ENCODE measurements at places on chromosomes 16 and 17.

DNA sequence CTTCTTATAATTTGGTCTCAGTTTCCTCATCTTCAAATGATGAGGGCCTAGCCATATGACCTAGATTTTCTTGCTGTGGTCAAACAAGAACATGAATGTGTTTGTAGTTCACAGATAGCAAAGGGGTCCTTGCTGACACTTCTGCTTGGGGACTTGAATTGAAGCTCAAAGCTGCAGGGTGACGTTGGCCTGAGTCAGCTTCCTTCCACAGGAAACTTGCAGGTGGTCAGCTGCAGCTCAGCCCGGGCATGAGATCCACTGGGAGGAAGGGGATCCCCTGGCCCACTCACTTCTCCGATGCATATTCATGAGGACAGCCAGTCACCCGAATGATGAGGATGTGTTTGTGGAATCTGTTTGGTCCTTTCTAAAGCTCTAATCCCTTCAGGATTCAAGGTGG lies 42.6 kb upstream of the AXIN2 start:
- no peak for DNase-seq

- no peak for DNase-seq
These were observed 128.4 kb downstream of the GSG1L start for GRCh38 chr16:27935076-27935475.

DNA sequence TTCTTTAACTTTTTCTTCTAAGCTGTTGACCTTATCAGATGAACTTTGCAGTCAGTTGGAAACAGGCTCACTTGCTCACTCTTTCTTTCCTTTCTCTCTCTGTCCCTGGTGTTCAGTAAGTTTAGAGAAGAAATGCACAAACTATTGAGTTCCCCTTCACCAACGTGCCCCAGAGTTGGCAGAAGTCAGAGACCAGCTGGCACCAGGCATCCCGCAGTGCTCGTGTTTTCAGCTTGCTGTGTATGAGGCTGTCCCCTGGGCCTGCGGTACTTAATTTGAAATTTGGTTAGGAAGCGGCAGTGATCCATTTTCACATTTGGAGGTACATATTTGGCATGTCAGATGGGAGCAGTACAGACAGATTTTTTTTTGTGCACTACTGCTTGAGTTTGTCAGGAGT lies 258.6 kb downstream of the SNX29 start:
- DNase-seq = no peak

DNA sequence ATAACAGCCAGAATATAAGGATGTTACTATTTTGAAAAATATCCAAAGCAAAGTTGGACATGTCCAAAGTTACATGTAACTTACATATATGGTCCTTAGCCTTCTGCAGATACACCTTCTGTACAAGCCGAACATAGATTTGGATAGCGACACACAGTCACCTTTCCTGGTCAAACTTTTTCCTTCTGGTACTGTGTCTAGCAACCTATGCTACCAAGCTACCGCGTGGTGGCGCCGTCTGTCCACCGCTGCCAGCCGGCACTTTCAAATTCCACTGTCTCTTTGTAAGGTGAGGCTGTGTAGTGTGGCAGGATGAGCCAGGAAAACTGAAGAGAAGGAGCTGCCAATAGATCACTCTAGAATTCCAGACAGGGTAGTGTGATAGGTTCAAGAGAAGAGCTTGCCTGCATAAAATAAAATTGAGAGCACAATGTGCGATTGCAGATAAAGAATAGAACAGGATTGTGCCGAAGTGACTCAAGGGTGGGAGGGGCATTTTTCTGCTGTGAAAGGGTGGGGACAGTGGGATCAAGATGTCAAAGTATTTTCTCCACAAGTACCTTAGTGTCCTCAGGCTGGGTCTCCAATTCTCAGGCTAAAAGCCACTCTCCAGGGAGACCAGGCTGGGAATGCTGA lies 366.9 kb downstream of the SLC39A11 start:
- DNase-seq = peak; percentile 76

DNA sequence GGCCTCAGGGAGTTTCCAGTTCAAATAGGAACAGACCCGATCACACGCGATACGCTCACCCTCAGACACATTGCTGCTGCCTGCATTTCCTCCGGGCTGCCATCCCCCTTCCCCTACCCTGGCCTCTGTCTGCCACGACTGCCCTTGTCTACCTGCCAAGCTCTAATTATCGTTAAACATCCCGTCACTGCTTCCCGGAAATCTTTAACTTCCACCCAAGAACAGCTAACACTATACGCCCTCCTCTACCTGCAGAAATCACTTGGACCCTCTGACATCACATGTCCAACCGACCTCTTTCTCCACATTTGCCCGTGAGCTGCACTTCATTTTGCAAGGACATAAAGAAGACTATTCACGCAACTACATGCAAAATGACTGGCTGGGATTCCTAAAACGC lies 40.4 kb downstream of the ABAT start:
- DNase-seq = no peak

DNA sequence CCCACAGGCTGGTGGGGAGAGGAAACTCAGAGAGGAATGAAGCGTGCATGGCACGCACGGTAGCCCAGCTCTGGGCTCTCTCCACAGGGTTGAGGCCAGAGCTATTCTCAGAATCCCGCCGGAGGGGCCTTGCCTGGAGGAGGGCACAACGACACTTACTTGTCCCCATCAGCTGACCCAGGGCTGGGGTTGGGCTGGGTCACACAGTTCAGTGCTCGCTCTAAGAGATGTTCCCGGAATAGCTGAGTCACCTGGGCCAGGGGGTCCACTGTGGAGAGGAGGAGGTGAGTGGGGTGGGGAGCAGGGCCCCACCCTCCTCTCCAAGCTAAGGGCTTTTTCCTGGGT lies 21.8 kb downstream of the SREBF1 start:
- no peak for DNase-seq

- DNase-seq = no peak
These were observed 19.9 kb upstream of the RAB11FIP4 start for GRCh38 chr17:31371511-31372097.

DNA sequence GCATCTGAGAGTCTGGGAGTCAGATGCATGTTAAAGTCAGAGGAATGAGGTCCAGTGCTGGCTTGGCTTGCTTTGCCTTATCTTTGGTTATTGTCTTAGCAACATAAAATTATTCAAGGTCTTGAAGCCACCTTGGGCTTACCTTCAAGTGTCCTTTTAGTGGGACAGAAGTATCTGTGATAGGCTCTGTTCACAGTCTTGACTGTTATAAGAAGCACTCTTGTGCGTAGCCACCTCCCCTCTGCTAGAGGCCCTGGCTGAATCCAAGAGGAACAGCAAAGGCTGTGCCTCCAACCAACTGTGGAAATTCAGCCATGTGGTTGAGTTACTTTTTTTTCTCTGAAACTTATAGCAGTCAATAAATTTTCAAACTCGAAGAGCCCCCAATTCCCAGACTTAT lies 8.6 kb upstream of the MAP3K3 start:
- no peak for DNase-seq

DNA sequence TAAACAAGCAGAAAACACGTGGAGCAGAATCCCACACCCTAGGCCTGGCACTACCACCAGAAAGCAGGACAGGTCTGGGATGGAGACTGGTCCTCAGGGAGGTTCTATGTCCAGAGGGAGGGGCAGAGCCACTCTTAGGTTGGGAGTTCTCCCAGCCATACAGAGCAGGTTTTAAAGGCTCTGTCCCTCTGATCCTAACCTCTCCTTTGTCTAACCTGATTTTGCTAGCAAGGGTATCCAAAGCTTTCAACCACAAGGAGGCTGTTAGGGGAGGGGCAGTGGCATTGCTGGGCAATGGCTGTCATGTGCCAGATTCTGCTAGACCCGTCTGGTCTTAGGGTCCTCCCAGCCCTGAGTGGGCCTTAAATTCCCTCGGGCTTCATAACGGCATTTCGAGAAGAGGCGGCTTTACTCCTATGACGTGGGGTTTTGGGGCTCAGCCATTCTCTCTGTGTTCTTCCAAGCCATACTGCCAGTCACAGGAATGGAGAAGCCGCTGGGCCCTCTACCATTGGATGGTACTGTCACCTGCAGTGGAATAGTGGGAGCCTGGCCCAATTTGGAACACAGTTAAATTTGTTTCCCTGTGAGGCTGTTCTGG lies 5.7 kb downstream of the TPPP3 start:
- no peak for DNase-seq

GRCh38 chr17:56425483-56425882 lies 168.0 kb upstream of the NOG start:
- DNase-seq = no peak

- DNase-seq = peak; percentile 19
These were observed 56.9 kb upstream of the HAS3 start for GRCh38 chr16:69048328-69049120.

DNA sequence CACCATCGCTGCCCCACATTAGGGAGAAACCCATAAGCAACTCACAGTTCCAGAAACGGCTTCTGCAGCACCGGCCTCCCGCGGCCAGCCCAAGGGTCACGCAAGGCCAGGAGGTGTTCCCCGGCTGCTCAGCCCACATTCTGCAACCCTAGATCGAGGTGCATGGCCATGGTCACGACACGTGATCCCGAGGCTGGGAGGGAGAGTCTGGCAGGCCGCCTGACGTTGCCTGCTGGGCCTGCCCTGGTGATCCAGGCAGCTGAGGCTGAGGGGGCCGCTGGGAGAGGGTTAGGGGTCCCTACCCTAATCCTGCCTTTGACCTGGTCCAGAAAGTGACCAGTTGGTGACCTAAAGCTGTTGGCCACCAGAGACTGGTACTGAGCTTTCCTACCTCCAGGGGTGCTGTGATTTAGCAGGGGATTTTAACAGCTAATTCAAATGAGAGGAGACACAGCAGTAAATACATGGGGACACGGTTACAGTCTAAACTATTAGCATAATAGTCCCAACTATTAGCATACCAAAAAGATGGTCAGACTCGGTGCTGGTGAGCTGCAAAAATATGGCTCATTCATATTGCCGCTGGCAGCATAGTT lies 97.4 kb upstream of the CIBAR2 start:
- peak; percentile 31 for DNase-seq

GRCh38 chr17:46811978-46812583 lies 6.4 kb downstream of the WNT3 start:
- DNase-seq = peak; percentile 71

GRCh38 chr17:38428112-38428642 lies at the start of gene ARHGAP23:
Gene ARHGAP23, plus strand, starts transcription at chr17:38428464. Its CDS starts 22 bp downstream, at chr17:38428486.
- DNase-seq = no peak

DNA sequence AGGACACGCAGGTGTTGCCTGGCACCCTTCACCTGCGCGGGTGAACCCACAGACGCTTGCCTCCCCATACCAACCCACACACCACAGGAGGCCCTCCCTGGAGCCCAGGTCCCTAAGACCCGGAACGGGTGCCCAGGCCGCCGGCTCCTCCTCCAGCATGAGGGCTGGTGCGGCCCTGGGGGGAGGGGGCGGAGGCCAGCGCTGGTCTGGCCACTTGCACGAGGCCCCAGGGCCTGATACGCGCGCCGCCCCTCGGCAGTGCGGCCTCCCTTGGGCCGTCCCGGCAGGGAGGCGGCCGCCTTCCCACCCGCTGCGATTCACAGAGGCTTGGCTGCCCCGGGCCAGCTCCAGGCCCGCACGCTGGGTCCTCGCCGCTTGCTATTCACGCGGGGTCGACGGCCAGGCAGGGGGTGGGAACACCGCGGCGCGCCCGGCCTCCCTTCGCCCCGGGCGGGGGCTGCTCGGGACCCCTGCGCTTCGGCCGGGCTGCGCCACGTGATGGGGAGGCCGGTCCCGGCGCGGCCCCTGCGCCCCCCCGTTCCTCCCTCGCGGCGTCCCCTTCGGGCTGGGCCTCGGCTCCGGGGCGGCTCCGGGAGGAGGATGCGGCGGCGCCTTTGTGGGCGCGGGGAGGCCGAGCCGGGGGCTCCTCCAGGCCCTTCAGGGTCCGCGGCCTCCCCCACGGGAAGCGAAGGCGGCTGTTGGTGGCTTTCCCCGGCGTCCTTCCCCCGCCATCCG lies 685 bp downstream of the FASN start:
- peak; percentile 82 for DNase-seq

GRCh38 chr16:73019457-73020362 lies 28.2 kb downstream of the ZFHX3 start:
- no peak for DNase-seq

GRCh38 chr16:54284931-54285413 lies 1.6 kb downstream of the IRX3 start:
- DNase-seq = no peak

- no peak for DNase-seq
These were observed 35.2 kb downstream of the ZNF207 start for GRCh38 chr17:32385121-32385520.

Measured in WERI-Rb-1 (cell line).